ENCODE measurements at places on chromosomes 2 and 18.

DNA sequence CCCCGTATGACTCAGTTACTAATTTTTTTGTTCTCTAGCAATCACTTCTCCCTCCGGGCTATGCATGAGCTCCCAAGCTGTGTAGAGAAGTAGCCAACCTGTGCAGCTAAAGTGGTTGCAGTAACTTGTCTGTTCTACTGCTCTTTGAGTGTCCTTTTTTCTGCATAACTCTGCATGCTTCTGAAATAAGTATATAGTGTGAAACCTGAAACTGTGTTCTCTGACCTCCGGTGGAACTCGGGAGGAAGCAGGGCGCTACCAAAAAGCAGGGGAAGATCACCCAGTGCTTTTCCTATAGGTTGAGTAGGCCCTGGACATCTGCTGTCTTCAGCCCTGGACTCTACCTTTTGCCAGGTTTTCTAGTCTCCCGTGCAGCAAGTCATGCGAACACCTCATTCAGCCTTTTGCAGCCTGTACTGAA is 47.8 kb downstream of the PHLPP1 start:
- DNase-seq: no peak

GRCh38 chr2:148592791-148593190 is 51.8 kb upstream of the EPC2 start:
- no peak for DNase-seq

DNA sequence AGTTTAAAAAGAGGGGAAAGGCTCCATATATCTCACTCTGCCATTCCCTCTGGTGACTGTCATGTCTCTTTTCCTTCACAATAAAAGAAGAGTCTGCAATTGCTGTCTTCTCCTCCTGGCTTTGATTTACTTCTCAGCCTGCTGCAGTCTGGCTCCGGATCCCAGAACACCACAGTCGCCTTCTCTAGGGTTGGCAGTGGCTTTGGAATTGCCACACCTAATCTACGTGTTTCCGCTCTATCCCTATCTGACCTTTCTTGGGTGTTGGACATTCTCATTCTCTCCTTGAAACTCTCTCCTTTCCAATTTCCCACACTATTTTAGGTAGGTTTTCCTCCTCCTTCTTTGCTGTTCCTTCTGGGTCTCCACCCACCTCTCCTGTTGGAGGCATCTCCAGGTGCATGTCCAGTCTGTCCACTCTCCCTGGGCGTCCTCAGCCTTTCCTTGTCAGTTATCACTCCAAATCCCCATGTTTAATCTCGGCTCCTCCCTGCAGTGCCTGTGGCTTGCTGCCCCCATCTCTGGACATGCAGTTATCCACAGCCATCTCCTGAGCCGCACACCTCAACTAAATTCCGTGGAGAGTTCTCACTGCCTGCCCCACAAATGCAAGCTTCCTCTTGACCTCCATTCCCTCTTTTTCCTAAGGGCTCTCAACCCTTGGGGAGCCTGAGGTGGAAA is 112.8 kb downstream of the KCTD1 start:
- no peak for DNase-seq

- no peak for DNase-seq
These were observed 585.1 kb downstream of the SLC4A3 start for GRCh38 chr2:220212296-220213080.

DNA sequence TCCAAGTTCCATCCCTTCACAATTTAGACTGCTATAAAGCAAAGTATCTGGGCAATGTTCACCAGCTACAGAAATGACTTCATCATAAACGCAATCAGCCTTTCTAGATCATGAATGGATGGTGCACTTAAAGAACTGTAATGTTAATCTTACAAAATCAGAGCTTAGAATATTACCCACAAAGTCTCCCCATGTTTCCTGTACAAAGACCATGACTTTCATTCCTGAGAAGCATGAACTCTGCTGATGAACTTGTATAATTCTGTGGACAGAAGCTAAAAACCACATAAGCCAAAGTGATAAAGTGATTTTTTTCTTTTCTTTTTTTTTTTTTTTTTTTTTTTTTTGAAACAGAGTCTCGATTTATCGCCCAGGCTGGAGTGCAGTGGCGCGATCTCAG is 53.3 kb downstream of the C1D start:
- no peak for DNase-seq

DNA sequence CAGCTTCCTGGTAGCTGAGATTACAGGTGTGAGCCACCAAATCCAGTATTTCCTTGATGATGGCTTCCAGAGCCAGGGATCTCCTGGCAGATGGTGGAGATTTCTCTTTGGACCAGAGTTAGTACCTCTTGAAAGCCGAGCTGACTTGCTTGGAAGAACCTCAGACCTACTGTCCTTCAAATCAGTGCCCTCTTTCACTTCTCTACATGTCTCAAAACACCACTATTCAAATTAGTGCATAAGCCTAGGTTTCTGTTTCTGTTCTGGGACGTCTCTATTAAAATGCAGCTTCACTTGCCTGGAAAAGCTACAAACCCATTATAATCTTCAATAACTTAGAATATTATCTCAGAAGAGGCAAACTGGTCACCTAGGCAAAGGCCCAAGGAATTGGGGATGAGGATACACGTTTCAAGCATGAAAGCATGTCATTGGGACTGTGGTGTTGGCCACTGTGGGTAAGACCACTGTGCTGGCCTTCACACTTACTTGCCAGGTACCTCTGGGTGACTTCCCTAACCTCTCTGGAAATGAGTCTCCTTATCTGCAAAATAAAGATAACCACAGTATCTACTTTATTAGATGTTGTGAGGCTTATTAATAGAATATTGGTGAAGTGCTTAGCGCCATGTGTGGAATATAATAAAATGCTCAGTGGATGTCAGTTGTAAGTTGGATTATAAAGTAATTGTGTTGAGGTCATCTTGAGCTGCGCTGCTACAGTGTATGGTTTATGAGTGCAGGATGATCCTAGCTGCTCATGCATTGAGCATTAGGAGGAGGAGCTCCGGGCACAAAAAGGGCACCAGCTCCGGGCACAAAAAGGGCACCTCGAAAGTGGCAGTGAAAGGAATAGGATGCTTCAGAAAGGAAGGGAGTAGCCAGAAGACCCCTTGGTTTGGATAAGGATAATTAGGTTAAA is 84.5 kb downstream of the DOCK10 start:
- DNase-seq: no peak

DNA sequence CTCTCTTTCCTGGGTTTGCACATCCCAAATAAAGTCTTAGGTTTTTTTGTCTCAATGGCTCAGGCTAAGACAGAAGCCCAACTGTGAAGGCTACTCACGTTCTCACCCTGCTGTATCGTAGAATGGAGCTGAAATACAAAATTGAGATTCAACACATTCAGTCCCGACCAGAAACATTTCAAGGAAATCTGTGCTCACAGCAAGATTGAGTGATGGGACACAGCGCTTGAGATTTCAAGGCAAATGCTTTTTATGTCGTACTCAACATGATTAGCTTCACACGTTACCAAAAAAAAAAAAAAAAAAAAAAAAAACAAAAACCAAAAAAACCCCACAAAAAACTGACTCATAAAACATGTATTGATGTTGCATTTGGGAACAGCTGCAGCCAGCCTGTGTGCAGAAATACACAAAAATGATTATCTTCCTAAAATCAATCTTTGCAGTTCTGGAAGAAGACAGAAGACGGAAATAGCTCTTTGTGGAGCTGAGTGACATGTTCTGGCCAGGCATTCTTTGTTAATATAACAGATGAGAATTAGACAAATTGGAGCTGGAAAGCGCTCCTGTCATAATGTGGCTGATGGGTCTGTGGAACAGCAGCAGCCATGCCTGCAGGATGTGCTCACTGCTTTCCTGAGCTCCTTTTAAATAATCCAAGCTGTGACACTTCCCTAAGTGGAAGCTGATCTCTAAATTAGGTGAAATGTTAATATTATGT is 453.2 kb downstream of the LPIN1 start:
- no peak for DNase-seq

DNA sequence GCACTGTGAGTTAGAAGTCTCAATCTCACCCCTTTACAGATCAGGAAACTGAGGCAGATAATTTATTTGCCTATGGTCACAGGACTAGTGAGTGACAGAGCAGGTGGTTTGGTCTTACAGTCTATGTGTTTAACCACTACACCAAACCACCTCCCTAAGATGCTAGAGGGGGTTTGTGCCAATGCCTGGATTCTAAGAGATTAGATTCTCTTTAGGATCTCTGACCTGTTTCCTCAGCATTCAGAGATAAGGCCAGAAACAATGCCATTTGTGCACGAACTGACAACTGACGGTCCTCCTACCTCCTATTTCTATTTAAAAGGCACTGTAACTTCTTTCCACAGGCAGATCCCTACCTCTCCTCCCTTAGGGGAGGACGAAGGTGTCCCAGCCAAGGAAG is 2.3 kb upstream of the SLC20A1 start:
- no peak for DNase-seq

GRCh38 chr2:64145714-64146113 is 1.5 kb upstream of the PELI1 start:
- DNase-seq: no peak

- no peak for DNase-seq
These were observed 260.2 kb downstream of the NBAS start for GRCh38 chr2:15300624-15301573.

GRCh38 chr2:145765874-145766273 is 1246.0 kb upstream of the ZEB2 start:
- no peak for DNase-seq

DNA sequence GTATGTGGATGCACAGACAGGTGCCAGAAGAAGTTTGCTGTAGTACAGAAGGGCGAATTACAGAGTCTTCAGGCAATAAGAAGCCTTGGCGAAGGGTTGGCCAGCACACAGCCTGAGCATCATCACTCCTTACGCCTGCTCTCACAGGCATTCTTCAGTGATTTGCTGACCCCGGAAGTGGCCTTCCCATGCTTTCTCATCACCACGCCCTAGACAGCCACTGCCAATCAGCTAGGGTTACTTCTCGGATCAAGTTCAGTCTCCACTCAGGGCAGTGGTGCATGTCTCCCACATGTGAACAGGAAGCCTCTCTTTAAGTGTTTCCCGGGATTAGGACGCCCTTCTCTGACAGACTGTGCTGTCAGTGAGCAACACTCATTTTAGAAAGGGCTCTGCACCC is 81.8 kb downstream of the C1QL2 start:
- no peak for DNase-seq

DNA sequence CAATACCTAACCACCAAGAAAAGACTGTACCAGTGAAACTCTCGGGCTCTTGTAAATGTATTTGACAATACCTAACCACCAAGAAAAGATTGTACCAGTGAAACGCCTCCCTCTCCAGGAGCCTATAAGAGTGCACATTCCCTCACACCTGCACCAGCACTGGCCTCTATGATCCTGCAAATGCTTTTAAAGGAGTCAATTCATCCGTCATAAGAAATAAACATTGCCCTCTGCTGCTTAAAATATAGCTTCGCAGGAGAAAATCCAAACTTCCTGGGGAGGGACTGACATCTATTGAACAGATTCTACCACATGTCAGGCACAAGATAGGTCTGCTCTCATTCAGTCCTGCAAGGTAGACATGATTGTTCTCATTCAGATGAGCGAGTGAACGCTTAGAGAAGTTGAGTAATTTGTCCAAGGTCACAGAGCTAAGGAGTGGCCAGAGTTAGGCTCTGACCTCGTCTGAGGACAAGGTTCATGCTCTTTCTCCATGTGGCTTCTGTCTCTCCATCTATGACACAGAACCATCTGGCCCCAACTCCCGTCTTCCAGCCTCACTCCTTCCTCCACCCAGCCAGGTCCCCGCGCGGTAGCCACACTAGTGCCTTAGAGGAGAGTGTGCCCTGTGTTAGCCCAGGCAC is 38.7 kb downstream of the MCFD2 start:
- no peak for DNase-seq

GRCh38 chr2:46230115-46230571 is 67.1 kb upstream of the EPAS1 start:
- no peak for DNase-seq

DNA sequence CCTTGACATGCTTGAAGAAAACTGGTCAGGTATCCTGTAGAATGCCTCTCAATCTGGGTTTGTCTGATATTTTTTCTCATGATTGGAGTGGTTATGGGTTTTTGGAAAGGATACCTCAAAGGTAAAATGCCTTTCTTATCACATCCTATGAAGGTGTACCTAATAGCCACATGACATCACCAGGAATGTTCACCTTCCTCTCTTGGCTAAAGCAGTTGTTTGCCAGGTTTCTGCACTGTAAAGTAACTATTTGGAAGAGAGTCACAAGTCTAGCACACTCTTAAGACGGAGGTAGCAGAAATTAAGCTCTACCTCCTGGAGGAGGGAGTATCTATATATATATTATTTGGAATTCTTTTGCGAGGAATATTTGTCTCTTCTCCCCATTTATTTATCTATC is 17.9 kb upstream of the MIB1 start:
- no peak for DNase-seq

- DNase-seq: no peak
These were observed 7.7 kb downstream of the TSHZ1 start for GRCh38 chr18:75218065-75218923.

DNA sequence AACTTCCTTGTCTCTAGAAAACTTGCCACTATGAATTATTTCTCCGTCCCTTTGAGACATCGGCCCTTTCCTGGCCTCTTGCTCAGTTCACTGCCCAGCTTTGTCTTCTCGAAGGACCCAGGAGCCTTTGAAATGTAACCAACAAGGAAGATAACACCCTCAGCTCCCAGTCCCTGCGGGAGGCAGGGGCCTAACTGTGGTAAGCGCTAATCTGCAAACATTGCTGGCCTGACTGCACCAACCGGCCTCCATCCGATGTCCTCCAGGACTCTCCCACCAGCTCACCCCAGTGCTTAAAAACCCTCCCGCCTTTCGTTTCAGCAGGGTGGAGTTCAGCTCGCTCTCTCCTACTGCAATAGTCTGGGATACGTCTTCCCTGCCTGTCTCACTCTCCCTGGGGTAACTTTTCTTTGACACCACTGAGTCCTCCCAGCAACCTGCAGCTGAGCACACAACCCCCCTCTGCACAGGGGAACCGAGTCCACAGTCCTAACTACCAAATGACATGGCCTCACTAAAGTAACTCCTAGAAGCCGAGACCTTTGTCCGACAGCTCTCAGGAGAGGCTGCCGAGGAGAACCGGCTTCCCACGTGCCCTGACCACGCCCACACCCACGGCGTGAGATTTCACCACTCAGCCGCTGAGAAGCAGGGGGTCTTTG is 76.1 kb downstream of the MBP start:
- no peak for DNase-seq

DNA sequence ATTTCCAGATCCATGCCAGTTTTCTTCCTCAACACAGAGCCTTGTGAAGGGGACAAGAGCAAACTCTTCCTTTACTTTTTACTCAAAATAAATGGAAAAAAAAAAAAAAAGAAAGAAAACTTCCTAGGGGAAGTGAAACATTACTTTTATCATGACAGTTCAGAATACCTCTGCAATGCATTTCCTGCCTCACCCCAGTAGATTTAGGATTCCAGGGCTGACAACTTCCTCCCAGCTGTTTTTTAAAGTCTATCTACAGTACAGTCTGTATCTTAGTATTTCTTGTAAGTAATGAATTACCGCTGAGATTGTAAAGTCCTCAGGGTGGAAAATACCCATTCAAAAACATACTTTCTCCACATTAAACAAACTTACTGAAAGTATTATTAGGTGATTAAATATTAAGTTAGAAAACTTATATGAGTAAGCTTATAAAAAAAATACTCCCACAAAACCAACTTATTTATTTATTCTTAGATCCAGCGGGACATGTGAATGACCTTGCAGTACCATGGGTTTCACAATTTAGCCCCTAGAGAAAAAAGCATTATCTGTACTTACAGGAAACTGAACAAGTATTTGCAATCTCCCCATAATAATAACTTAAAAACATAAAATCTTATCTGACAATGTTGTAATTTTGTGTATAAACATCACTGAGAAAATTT is 117.7 kb downstream of the RBMS1 start:
- DNase-seq: no peak

- DNase-seq: no peak
These were observed 74.6 kb upstream of the DOK6 start for GRCh38 chr18:69326094-69326493.

GRCh38 chr2:16745466-16745865 is 79.8 kb upstream of the CYRIA start:
- DNase-seq: no peak

Data from activated gamma-delta T cell treated with anti-CD3 and anti-CD28 coated beads, Interleukin-2, amount 50 U/mL, for 16 hours (primary cell).